Activated CD4-positive, alpha-beta T cell treated with anti-CD3 and anti-CD28 coated beads, Interleukin-2, amount 50 U/mL, for 48 hours (primary cell): ENCODE measurements at places on chromosomes 4 and X.
A peak's percentile ranks its signal among the peaks of the same experiment; 100 is the strongest.

GRCh38 chr4:66404141-66404540 lies 733.9 kb upstream of the EPHA5 start:
- DNase-seq = no peak

- no peak for DNase-seq
These were observed 278.6 kb upstream of the GNPDA2 start for GRCh38 chr4:45004847-45005565.

GRCh38 chr4:99573735-99574368 lies 772 bp upstream of the MTTP start:
- DNase-seq = no peak

GRCh38 chr4:65798498-65799127 lies 128.3 kb upstream of the EPHA5 start:
- DNase-seq = no peak

DNA sequence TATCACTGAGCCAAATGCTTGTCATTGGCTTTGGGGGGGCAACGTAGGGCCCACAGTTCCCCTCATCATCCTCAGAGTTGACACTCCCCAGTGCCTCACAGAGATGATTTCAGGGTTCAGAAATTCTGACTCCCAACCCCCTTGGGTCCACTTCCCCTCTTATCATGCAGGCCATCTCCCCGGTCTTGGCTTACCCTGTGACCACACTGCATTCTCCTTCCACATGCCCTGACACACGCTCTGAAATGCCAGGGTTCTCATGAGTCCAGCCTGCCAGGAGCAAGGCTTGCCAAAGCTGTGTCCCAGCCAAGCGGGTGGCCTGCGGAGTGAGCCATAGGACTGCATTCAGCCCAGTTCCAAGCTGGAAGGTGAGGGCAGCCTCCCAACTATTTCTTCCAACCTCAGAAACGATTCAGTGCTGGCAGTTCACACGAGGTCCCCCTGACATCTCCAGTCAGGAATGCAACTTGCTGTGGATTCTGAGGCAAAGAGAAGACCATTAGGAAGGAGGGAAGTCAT lies 101.2 kb downstream of the SMIM20 start:
- DNase-seq = no peak

DNA sequence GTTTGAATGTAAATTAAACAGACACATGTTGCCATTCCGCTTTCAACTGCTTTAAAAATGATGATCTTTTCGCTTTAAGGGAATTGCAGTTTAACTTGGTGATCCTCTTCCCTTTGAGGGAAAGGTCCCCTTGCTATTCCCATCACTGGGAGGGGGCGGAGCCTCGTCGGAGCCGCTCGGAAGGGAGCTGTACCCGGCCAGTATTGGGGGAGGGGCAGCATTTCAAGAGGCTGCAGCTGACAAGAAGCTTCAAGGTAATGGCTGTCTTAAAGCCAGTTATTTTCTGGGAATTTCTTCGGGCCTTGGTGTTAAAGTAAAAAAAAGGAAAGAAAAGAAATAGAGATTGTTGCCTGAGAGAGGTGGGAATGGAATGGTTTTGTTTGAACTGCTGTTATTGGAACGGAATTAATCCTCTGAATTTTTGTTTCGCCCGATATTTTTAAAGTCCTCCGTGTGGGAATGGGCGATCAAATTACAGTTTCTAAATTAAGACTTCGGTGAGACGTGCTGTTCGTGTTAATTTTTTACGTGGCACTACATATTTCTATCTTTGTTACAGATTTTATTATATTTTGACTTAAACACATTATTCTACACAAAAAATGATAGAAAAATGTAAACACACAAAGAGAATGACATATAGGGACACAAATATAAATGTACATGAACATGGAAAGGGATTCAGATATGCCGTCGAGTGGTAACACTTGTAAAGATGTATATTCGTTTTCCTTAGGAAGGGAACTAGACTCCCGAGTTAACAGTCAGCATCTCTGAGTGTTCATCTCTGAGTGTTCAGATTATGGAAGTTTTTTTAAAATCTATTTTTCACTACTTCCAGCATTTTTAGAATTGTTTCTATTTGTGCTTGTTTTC lies 9.2 kb downstream of the PWWP3B start:
- DNase-seq = no peak

DNA sequence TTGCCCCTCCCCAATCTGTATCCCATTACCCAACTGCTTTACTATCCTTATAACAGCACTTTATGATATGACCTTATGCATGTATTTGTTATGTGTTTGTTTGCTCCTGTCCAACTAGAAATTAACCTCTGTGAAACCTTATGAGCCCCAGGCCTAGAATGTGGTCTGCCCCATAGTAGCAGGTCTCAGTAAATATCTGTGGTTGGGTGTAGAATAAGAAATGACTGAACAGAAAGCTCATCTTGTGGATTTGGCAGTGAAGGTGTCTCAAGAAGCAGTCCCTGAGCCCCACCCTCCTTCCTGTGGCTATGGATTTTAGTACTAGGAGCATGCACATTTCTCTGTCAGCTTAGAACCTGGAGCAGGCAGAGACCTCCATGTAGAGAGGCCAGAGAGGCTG lies 229.0 kb upstream of the LCORL start:
- DNase-seq = no peak

DNA sequence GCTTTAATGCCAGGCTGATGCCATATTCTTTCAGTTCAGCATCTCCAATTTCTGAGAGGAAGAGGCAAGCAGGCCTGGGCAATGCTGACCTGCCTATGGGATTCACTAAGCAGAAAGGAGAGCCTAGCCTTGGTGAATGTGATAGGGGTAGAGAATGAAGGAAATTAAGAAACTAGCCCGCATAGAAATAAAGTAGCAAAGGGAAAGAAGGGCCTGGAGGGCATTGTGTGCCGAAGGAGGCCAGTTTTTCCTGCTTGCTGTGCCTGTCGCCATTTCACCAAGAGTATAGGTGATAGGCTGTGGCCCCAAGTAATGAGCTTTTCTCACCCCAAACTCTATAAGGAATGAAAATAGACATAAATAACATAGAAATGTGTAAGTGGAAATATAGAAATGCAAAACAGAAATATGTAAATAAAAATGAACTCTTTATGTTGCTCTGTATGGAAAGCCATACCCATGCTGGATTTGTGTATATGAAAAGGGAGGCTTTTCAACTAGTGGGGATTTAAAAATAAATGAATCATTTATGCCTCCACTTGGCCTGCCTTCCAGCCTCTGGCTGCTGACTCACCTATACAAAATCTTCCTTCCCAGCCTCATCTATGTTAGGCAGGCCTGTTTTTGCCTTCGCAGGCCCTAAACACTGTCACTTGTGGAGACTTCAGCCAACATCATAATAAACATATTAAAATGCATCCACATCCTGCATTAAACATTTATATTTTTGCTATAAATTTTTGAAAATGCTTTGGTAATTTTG lies 5.1 kb upstream of the OCRL start:
- no peak for DNase-seq

- no peak for DNase-seq
These were observed 424.3 kb downstream of the SLITRK2 start for GRCh38 chrX:146241902-146242301.

- no peak for DNase-seq
These were observed 393.7 kb upstream of the CPEB2 start for GRCh38 chr4:14608630-14609029.

DNA sequence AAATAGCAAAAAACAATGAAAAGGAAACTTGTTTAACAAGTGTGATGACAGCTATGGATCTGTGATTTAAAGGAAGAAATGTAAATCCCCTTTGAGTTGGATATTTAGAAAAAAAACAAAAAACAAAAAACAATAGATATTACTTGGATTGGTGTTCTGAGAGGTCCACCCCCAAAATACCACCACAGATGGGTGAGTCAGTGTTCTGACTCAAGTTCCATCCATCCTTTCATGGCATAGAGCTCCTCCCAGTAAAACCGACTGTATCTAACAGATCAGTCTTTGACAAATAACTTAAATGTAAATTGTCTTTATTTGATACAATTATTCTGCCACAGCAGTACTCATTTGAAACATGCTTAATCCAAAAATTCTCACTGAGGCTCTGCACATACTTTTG lies 27.4 kb downstream of the TMPRSS11B start:
- DNase-seq = no peak

DNA sequence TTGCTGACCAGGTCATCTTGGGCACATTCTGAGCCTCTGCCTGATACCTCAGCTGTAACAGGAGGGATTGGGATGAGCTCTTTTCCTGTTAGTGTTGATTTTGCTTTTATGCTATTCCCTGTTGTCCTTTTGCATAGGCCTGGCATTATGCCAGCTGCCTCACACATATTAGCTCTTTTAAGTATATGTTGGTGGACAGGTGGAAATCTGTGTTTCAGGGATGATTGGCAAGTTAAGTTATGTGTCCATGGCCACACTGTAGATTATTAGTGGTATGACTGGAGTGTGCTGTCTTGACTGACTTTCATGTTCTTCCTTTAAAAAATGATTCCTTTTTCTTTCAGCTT lies 28.9 kb downstream of the NSD2 start:
- DNase-seq = no peak

GRCh38 chr4:71444395-71444794 lies 105.6 kb downstream of the SLC4A4 start:
- no peak for DNase-seq

DNA sequence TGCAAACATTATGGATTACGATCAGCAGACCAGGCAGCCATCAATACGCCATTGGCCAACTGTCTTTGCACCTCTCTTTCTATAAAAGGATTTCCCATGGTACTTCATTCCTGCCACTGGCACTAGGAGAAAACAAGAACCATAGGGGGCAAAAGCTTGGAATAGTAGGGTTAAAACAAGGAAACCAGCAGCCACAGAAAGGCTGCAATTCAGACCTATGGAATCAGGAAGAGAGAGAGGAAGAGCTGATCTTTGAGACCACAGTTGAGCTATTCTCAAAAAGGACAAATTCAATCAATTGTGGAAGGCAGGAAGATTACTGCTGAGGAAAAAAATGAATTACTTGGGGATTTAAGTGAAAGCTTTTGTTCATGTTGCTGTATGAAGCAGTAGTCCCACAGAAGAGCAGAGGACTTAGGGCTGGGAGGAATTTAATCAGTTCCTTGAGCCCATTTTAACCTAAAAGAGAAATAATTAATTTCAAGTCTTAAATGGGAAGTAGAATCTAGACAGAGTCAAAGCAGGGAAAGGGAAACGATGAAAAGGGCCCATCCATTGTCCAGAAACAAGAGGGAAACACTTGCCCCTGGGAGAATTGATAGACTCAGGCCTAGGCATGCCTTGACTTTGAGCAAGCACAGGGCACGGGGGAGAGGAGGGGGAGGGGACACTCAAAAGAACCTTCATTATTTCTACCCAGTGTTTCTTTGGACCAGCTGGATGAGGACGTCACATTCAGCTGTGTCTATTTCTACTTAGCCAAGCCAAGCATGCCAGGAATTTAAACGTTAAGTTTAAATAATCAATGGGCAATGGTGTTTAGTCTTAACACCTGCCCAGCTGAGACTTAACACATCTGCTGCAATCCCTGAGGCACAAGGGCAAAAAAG lies 50.7 kb downstream of the SCD5 start:
- DNase-seq = no peak

GRCh38 chrX:151902813-151903591 lies 9.7 kb upstream of the MAGEA4 start:
- DNase-seq = no peak

GRCh38 chr4:152687974-152688599 lies 8.3 kb upstream of the TMEM154 start:
- DNase-seq = no peak

GRCh38 chrX:151692825-151693224 lies 2.4 kb upstream of the PRRG3 start:
- no peak for DNase-seq

- DNase-seq = peak; percentile 45
These were observed 638 bp downstream of the BLTP1 start for GRCh38 chr4:122152711-122153226.

- DNase-seq = no peak
These were observed 2332.1 kb downstream of the PCDH7 start for GRCh38 chr4:33052241-33052640.

DNA sequence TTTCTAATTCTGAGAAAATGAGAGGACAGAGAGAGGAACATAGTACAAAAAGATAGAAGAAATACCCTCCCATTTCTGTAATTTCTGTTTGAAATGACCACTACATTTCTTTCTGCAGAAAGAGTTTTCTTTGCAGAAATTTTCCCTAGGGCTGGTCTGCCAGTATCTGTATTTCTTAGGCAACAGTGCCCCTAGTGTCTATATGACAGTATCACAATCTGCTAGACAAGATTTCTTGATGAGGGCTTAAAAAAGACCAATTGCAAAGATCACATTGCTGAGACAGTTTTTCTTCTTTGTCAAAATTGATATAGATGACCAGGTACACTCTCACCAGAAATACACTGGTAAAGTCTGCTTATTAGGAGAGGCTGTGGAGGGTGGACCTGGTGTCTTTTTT lies 81.0 kb upstream of the ZDHHC15 start:
- DNase-seq = no peak

DNA sequence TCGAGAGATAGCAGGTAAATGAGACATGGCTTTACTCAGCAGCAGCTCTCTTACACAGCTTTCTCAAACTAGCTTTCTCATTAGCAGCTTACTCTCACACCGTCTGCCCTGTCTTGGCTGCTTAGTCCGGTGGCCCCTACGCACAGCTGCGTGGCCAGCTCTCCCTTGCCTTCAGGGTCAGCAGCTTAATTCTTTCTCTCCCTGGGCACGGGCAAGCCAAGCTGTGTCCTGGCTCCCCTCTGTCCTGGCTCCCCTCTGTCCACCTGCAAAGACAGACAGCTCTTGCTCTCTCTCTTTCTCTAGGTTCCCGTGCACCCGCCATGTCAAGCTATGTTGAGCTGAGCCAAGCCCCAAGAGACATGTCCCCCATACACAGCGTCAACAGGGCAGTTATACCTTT lies 39.4 kb downstream of the ZNF185 start:
- no peak for DNase-seq

DNA sequence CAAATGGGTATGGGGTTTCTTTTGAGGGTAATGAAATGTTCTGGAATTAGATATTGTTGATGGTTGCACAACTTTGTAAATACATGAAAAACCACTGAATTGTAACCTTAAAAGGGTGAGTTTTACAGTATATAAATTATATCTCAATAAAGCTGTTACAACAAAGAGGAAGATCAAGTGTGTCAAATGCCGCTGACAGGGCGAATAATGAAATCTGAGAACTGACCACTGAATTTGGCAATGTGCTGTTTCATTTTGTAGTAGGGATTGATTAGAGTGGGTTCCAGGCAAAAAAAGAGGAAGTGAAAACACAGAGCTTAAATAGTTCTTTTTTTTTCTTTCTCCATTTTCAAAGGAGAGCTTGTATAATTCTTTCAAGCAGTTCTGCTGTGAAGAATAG lies 161.1 kb upstream of the NAP1L5 start:
- DNase-seq = no peak

DNA sequence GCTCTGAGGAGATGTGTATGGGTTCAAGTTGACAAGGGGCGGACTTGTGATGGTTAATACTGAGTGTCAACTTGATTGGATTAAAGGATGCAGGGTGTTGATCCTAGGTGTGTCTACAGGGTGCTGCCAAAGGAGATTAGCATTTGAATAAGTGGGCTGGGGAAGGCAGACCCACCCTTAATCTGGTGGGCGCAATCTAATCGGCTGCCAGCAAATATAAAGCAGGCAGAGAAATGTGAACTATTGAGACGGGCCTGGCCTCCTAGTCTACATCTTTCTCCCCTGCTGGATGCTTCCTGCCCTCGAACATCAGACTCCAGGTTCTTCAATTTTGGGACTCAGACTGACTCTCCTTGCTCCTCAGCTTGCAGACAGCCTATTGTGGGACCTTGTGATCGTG lies 26.7 kb upstream of the SMIM10L2A start:
- DNase-seq = no peak

- DNase-seq = no peak
These were observed 262.5 kb upstream of the NDST3 start for GRCh38 chr4:117771647-117772337.

- no peak for DNase-seq
These were observed 78.7 kb downstream of the LNX1 start for GRCh38 chr4:53512608-53513007.
